ENCODE measurements at places on chromosomes 6 and 20.
A peak's percentile ranks its signal among the peaks of the same experiment; 100 is the strongest.

DNA sequence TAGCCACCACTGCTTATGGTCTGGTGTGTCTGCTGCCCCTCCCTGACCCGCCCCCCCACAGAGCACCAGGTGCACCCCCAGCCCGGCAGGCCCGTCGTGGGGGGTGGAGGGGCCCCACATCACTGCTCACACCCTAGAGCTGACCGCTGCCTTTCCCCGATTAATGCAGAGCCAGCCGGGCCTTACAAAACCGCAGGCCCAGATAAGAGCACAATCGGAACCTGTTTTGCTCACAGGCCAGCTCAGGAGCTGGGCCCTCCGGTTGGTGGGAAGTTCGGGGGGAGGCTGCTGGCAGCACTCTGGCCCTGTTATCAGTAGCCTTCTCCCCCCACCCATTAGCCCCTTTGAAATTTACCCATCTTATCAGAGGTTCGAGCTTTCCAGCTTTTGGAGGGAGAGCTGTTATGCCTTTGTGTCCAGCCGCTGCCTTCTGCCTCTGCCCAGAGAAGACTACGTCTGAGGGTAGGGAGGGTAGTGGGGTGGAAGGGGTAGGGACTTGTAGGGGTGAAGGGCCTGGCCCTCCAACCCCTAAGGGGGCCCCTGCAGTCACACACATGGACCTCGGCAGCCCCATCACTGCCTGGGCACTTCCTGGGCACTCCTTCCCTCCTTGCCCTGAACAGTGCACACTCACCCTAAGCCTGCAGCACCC lies 6.9 kb upstream of the SPDEF start:
- no peak for DNase-seq

GRCh38 chr6:5763871-5764270 lies 242.9 kb downstream of the NRN1 start:
- no peak for DNase-seq

GRCh38 chr6:17416806-17417205 lies 23.4 kb downstream of the CAP2 start:
- no peak for DNase-seq

GRCh38 chr6:167130712-167131684 lies 8.1 kb downstream of the CCR6 start:
- no peak for DNase-seq

GRCh38 chr20:25259358-25259757 lies 11.5 kb downstream of the PYGB start:
- no peak for DNase-seq

DNA sequence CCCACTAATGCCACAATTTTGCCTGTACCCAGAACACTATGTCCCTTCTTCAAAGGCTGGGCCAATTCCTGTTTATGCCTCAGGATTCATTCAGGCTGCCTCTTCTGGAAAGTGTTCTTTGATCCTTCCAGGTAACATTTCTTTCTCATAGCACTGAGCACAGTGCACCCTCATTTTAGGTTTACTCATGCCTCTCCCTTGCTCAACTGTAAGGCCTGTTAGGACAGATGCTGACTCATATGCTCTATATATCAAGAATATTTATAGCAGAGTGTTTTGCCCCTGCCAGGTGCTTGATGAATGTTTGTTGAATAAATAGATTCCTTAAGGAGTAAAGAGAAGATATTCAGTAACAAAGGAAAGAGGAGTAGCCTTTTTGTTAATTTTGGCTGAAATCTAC lies 263.9 kb downstream of the PHF3 start:
- DNase-seq: no peak

- no peak for DNase-seq
These were observed 45.2 kb downstream of the AKIRIN2 start for GRCh38 chr6:87656857-87657256.

- DNase-seq: peak; percentile 45
These were observed 64.2 kb upstream of the CCN6 start for GRCh38 chr6:111989743-111990142.

GRCh38 chr6:15242503-15242902 lies 3.4 kb upstream of the JARID2 start:
- no peak for DNase-seq

DNA sequence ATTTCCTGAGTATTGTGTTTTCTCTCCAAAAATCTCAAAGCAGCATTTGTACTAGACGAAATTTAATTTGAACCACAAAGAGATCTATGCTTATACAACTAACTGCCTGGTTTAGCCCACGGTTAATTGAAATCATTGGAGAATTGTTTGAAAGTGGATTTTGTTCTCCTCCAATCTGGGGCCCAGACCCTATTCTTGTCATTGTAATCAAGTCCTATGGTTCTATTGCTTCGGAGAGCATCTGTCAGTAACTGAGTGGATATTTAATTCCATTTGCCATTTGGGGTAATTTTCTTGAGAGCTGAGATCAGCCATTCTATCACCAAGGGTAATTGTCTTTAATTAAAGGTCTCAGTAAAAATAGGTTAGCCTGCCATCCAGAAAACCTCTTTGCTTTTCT lies 117.0 kb upstream of the KCNG1 start:
- DNase-seq: no peak

- no peak for DNase-seq
These were observed 37.4 kb upstream of the SNRPB2 start for GRCh38 chr20:16692442-16692841.

DNA sequence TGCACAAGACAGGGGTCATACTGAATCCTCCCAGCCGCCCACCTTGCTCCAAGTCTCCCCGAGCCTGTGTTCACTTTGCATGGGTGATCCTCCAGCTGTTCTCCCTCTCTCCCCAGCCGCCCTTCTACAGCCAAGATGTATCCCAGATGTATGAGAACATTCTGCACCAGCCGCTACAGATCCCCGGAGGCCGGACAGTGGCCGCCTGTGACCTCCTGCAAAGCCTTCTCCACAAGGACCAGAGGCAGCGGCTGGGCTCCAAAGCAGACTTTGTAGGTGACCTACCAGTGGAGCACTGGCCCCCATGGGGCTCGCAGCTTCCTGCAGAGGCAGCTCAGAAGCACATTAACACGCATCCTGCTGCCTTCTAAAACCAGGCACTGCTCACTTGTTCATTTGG lies 14.6 kb upstream of the IFT52 start:
- DNase-seq: no peak

- DNase-seq: no peak
These were observed 29.7 kb downstream of the CHMP4B start for GRCh38 chr20:33840759-33841435.

DNA sequence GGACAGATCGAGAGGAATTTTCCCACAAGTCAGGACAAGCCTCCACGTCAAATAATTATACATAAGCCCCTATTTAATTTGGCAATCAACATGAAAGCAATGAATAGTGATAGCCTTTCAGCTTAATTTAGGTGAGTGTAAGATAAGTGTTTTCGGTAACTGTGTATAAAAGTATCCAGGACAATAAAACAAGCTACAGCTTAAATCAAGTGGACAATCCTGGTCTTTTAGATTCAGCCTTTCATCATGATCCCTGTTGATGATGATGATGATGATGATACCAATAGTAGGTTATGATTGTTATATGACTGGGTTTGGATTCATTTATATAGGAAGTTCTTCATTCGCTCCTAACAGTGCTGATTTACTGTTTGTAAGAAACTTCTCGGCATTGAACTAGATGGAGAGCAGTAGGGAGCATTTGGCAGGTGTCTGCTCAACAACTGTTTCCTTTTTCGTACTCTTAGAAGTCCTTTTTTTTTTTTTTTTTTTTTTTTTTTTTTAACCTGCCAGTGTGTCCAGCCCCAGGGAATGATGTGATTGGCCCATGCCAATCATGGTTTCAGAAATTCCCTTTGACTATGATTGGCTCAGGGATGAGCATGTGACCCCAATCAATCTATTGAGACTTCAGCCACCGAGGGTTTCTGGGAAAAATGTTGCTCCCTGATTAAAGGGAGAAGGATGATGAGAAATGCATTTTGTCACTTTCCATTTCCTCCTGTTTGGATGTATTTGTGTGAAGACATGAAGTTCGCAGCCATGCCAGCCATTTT lies 11.3 kb upstream of the RNF182 start:
- no peak for DNase-seq

DNA sequence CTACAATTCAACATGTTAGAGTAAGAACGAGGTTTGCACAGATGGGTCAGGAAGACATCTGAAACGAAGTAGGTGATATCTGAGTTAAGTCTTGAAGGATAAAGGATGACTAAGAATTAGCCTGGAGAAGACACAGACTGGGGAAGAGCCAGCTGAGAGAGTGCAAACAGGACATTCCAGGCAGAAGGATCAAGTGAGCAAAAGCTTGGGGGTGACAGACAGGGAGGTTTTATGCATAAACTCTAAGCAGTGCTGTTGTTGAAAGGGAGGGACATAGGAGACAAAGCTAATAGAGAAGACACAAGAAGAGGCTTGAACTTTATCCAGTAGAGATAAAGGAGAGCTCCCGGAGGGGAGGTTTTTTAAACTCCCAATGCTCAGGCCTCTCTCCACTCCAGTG lies 15.0 kb upstream of the ETV7 start:
- no peak for DNase-seq

DNA sequence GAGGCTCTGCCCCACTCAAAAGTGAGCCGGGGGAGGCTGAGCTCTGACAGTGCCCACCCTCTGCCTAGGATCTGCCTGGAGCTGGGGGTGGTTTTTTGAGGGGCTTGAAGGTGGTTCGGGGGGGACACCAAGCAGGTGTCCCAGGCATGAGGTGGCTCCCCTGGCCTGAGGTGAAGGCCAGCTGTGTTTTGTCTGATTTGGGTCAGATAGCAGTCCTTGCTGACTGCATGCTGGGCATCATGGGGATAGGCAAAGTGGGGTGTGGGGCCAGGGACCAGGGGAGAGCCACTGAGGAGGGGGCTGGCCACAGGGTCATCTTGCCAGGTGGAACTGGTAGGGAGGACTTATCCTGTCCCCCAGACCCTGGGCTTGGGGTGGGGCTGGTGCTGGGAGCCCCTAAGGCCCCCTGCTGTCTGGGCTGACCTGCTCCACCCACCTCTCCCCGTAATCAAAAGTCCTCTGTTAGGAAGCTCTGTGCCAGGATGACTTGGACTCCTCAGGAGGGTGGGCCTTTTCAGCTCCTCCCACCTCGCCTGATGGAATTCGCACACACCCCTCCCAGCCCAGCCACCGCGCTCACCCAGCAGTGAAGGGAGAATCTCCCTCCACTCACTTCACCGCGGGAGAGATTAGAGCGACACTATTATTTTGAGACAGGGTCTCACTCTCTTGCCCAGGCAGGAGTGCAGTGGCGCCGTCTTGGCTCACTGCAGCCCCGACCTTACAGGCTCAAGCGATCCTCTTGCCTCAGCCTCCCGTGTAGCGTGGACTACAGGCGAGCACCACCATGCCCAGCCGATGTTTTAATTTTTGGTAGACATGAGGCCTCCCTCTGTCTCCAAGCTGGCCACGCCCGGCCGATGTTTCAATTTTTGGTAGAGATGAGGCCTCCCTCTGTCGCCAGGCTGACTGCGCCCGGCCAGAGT lies 1.5 kb upstream of the COL9A3 start:
- no peak for DNase-seq

DNA sequence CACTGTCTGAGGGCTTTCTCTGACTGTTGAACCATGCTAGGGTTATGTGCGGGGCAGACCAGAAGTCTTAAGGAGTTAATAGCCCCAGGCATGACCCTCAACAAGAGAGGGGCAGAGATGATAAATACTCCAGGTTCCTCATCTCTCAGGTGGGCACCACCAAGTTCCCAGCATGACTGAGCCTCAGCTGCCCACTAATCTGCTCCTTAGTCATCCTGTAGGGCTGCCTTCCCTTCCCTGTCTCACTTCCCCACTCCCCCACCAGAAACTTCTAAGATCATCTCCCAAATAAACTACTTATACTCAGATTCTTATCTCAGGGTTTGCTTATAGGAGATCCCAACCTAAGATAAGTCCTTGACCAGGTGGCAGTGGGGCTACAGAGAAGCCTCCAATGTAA lies 137.2 kb upstream of the PRND start:
- DNase-seq: no peak

GRCh38 chr20:56247954-56248782 lies at the start of gene MC3R:
TSS of gene MC3R (plus strand) at chr20:56248732. CDS start at chr20:56248844, 112 bp downstream.
- peak; percentile 16 for DNase-seq

DNA sequence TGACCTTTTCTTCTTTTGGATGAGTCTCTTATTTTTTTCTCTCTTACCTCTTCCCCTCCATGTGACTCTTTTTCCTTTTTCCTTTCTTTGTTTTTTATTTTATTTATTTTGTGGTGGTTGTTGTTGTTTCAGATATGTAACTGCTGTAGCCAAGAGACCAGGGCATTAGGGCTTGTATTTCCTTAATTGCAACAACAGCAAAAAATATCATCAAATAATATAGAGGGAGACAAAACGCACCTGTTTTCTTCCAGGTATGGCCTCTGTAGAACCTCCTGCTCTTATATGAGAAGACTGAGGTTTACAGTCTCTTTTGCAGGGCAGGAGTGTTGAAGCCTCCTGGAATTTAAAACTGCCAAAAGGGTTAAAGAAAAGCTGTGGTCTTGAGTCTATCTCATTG lies 149.3 kb downstream of the SYNDIG1 start:
- DNase-seq: no peak

- no peak for DNase-seq
These were observed 3.1 kb downstream of the CPXM1 start for GRCh38 chr20:2797136-2797983.

DNA sequence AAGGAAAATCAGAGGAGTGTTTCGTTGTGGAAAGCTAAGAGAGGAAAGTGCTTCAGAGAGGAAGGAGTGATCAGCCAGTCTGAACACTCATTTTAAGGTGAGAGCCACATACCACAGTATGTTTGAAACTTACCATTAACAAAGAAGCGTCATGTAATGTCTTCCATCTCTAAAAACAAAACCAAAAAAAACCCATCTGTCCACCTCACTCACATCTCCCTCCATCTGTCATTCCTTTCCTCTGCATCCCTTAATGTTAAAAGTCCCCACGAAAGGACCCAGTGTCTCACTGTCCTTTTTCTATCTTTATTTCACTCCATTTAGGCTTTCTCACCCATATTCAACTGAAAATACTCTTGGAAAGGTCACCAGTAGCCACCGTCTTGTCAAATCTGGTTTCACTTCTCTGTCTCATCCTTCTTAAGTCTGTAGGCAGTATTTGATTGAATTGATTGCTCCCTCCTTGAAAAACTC lies 59.4 kb upstream of the GNRH2 start:
- no peak for DNase-seq

DNA sequence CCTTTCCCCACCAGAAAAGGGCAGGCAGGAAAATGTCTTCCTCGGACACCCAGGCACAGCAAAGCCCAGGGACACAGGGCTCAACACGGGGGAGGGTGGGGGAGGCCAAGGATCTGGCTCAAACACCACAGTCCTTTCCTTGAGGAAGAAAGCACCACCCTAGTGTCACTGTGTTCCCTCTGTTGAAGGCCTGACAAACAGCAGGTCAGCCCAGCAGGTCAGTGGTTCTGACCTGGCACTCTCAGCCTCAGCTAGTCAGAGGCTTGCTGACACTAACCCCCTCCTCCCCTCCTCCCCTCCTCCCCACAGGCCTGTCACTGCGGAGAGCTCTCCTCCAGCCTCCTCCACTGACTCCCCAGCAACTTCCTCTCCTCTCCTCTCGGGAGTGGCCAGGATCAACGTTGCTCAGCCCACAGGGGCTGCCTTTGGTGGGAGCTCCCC lies 239.6 kb downstream of the LRFN2 start:
- DNase-seq: no peak

DNA sequence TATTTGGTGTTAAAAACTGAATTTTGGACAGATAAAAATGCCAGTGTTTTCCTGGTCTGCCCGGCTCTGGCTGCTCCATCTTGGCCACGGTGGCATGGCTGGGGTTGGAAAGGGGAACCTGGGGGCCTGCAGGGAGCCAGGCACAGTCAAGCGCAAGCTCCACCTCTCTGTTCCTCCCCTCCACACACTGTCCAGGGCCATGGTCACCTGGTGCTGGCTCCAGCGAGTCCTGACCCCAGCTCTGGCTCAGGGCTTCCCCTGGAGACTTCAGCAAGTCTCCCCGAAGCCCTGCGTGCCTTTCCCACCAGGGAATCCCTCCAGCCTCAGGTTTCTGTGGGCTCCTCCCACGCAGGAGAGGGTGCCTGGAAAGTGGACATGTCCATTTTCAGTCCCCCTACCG lies 298.5 kb downstream of the QKI start:
- DNase-seq: no peak

Measured in stimulated activated naive CD8-positive, alpha-beta T cell treated with anti-CD3 and anti-CD28 coated beads, Interleukin-15, amount 100 ng/mL, for 72 hours (primary cell).